ENCODE measurements at places on chromosomes 1 and 21.

DNA sequence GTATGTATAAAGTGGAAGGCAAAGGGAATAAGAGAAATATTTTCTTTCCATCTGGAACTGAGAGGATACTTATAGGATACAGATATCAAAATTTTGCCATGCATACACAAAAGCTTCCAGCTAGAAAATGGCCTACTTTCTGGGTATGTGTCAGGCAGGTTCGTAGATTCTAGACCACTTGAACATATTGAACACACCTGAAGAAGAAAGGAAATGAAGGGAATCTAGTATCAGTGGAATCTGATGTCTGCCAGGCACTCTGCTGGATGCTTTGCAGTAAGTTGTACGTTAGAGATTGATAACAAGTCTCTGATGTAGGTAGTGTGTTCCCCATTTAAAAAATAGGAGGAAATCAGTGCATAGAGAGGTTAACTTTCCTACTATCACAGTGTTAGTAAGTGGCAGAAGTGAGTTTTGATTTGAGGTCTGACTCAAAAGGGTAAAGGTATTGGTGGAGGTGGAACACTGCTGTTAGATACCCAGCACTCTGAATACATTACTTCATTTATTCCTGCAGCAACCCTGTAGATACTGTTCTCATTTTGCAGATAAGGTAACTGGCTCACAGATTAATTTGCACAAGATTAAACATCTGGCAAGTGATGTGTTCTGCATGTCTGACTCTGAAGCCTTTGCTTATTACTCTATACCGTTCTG is 3.0 kb downstream of the CAMSAP2 start:
- no peak for DNase-seq

DNA sequence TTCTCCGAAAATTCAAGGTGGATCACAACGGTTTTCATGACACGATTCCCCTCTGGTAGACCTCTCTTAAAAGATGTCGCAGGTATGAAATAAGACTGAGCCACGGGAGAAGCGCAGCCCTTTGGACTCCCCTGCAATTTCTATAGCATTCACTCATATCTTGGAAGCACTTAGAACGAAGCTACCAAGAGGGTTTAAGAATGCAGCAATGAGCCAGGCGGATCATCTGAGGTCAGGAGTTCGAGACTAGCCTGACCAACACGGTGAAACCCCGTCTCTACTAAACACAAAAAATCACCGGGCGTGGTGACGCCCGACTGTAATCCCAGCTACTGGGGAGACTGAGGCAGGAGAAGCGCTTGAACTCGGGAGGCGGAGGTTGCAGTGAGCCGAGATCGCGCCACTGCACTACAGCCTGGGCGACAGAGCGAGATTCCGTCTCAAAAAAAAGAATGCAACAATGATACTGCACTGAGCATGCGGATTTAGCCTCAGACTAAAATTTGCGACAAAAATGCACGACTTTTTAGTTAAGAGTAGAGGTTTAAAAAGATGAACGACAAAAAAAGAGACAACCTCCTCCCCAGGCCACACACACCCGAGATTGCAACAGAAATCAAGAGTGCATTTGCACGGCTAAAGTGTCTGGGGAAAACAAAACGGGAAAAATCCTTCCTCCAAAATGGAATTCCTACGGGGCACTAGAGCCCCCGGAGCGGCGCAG is 743 bp downstream of the TOMM20 start:
- DNase-seq: no peak

- DNase-seq: no peak
Observed at GRCh38 chr21:34358866-34359265, 4.9 kb upstream of the KCNE2 start.

DNA sequence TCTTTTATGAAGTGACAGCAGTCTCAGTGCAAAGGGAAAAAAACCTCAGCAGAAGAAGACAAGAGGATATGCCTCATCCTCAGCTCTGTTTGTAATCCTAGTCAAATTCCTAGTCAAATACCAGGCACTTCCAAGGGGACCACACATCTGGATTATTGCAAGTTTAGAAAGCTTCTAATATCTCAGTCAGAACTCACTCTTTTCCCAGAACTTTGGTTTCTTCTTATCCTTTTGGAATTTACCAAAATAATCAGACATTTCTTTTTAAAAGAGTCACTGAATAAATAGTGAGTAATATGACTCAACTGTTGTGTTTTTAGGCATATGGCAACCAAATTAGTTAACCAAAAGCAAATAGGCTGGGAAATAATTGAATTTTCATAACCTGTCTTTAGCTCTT is 47.8 kb downstream of the PRRX1 start:
- DNase-seq: no peak

- DNase-seq: no peak
Observed at GRCh38 chr1:108590957-108591356, 31.1 kb downstream of the EEIG2 start.

- no peak for DNase-seq
Observed at GRCh38 chr1:54813485-54814125, 12.5 kb upstream of the TTC22 start.

DNA sequence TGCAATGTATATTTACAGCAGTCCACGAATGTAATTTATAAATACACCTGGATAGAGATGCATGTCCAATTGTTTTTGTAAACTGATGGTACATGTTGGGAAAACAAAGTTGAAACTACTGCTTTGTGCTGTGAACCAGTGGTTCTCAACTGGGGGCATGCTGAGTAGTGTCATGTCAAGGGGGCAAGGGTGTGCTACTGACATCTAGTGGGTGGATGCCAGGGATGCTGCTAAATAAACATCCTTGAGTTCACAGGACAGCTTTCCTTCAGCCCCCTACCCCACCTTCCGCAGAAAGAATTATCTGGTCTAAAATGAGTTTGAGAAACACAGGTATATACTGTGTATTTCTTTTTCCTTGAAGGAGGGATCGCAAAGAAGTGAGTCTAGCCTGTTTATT is 95.9 kb downstream of the RASAL2 start:
- DNase-seq: peak; percentile 54

DNA sequence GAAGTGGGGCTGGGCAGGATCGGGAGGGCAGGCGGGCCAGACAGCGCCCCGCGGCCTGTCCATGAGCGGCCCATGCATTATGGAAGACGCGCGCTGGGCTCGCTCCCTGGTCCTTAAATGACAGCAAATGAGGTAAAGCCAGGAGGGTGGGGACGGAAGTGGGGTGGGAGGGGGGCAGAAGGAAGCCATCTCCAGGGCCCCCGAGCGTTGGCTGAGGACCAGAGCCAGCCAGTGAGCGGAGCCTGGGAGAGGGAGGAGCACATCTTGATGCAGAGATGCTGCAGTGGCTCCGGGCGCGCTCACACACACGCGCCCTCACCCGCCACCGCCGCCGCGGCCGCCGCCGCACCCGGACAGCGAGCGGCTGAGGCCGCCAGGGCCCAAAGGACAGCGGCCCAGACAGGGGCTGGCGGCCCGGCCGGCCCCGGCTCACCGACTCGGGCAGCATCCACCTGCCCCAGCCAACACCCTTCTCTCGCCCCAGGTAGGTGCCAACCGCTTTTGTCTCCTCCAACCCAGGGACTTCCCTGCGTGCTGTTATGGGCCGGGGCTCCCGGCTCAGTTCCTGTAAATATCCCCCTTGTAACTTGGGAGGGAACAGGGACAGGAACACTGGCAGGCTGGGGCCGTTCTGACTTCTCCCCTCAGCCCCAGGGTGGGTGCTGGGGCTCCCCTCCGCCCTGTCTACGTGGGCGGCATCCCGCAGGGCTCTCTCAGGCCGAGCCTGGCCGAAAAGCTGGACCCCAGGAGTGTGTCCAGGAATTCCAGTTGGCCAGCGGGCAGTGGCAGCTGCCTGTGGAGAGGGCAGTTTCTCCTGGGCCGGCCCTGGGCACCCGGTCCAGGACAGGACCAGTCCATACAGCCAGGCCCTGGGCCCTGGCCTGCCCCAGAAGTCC is at the start of gene CNTN2:
TSS of gene CNTN2 (plus strand) at position 302 of the 896 bp plus-strand sequence. CDS start 9,974 bp downstream, outside the sequence.
- peak; percentile 44 for DNase-seq

DNA sequence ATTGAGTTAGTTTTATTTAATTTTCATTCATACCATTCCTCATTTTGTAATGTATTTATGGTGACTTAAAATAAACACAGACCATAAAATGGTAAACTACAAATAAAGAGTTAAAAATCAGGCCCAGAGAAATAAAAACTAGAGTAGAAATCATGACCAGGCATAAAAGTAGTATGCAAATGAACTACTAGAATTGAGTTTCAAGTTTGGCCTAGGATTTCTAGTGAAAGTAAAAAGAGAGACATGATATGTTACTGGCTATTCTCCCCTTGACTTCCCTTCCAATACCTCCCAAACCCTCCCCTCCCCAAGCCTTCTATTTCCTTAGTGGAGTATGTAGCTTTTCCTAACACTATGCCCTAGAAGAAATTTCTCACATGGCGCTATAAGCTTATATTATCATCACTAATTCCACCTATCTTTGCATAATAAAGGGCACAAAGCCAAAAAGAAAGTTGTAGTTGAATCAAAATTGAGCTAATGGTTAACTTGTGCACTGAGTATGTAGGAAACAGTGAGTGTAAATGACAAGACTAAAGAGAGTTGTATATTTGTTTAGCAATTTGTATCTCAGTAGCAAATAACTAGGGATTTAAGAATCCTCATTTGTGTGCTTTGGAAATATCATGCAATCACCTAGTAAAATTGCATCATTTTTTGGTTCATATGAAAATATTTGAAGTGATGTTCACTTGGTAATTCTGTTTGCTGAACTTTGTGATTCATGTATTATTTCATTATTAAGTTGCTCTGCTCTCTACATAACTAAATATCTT is 29.7 kb upstream of the CDC14A start:
- no peak for DNase-seq

DNA sequence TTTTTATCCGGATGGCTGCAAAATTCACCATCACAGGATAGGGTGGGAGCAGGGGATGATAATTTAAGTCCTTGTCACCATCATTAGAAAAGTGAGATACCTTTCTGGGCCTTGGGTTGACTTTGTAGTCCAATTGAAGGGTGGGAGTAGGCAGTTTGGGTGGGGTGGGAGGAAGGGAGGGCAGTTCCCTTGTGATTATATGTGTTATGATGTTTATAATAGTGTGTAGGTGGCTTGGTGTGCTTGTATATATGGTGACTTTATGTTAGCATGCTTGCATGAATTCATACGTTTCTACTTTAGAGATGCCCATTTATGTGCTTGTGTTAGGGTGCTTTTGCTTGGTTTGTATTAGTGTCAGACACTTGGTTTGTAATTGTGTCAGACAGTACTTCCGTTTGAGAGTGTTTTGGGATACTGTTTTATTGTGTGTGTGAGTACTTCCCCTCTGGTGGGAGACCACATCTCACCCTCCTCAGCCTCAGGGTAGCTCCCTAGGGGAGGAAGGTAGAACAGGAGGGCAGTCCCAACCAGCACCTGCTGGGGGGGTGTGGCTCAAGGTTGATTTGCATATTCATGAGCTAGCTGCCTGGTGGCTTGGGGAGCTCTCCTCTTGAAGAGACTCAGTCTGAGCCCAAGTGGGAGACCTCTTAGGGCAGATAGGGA is 6.3 kb upstream of the POU3F1 start:
- no peak for DNase-seq

- no peak for DNase-seq
Observed at GRCh38 chr1:42195841-42196240, 31.3 kb upstream of the GUCA2A start.

DNA sequence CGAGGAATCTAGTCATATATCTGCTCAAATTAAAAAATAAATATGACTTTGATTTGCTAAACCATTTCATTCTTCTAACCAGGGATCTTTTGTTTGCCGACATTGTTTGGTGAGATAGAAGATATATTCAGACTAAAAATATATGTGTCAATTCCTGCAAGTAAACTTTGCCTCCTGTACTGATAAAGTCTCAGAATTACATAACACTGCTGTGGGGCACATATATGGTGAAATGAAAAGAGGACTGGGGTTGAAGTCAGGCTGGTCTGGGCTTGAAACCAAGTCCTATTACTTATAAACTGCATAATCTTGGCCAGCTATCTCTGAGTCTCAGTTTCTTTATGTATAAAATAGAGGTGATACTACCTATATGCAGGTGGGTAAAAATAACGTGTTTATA is 9.8 kb downstream of the SCMH1 start:
- DNase-seq: no peak

GRCh38 chr1:193514397-193514796 is 328.0 kb upstream of the B3GALT2 start:
- DNase-seq: no peak

- no peak for DNase-seq
Observed at GRCh38 chr21:35303085-35303484, 254.0 kb upstream of the RUNX1 start.

GRCh38 chr1:153547560-153548551 is 1.2 kb downstream of the S100A3 start:
- no peak for DNase-seq

DNA sequence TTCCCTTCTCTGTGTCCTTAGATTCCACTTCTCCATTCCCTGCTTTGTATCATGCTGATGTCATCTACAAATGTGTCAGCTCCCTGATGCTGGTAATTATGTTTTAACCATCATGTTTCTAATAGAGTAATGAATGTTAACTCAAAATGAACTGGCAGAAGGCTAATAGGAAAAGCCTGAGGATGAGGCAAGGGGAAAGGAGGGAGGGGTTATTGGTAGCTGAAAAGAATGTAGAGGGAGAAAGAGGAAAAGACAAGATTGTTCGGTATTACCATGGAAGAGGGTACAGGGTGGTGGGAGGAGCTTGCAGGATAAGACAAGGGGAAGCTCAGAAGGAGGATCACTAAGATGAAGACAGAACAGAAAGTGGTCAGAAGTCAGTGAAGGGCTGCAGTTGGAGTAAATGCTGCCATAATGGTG is 150.9 kb downstream of the ZC3H11B start:
- DNase-seq: no peak

DNA sequence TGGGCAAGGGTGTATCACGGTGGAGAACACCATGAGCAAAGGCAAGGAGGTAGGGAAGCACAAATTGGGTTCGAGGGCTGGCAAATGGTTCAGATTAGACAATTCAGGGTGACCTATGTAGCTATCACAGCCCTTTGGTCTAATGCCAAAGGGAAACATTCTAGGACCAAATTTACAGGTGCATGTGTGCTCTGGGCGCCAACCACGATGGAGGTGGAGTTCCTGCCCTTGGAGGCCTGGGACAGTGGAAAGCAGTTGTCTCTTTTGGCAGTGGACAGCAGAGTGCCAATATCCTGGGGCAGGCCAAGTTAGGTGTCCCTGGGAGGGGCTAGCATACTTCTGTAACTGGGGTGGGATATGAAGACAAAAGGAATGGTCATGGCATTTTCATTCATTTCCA is 40.1 kb downstream of the IGFN1 start:
- no peak for DNase-seq

- no peak for DNase-seq
Observed at GRCh38 chr1:93615582-93616150, 66.0 kb downstream of the BCAR3 start.

DNA sequence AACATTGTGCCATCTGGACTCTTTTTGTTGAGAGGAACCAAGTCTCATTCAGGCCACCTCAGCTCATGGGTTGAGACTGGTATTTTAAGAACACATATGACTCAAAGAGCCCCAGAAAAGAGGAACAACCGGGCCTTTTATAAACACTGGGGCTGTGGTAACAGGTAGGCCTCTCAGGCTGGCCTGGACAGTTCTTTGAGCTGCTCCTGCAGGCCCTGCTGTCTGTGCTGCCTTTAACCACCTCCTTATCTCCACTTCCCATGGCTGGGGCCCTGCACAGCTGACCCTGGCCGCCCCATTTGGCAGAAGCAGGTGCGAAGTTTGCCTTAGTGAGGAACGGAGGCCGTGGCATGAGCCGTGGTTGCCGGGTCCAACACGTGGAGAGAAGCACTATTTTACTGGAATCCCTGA is 163.3 kb downstream of the RHOU start:
- no peak for DNase-seq

GRCh38 chr1:151992303-151993083 is 1.2 kb downstream of the S100A10 start:
- no peak for DNase-seq

Data from endothelial cell (in vitro differentiated cells).